ENCODE measurements at places on chromosomes 3 and 15.
A peak's percentile ranks its signal among the peaks of the same experiment; 100 is the strongest.

GRCh38 chr3:159266779-159267178, 464.9 kb downstream of the MFSD1 start:
- DNase-seq = peak; percentile 23

- no peak for DNase-seq
These were observed 939.7 kb downstream of the NSUN3 start for GRCh38 chr3:95002438-95003046.

DNA sequence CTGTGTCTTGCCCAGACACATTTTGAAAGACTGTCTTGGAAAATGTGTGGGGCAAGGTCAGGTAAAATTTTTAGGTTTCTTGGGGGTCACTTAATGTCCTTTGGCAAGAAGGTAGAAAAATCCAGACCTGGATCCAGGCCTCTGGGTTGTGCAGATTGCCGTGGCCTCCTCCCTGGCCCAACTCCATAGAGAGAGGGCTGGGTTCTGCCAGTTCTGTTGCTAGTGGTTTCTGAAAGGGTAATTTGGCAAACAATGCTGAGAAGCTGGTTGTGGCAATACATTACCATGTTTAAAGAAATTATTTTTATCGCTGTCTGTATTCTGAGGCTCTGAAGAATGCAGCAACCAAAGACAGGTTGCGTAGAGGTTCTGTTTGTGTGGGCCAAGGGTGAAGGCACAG, 20.2 kb upstream of the TMEM158 start:
- no peak for DNase-seq

GRCh38 chr15:77243716-77244401, 172.9 kb upstream of the TSPAN3 start:
- DNase-seq = no peak

DNA sequence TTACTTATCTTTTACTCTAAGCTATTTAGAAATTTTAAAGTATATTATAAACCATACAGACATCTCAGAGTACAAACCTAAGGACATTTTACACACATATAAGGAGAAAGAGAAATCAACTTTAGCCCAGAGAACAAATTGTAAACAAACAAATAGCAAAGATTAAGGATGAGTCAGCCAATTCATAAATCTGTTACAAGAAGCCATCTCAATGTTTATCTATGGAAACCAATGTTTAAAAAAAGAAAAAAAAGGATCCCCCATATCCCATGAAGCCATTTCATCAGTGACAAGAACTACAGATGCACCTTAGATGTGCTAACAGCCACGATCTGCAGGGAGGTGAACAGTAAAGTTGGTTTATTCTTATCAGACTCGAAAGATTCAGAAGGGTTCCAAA, 437.1 kb downstream of the SHQ1 start:
- no peak for DNase-seq

- DNase-seq = peak; percentile 4
These were observed 3.1 kb downstream of the STAG1 start for GRCh38 chr3:136749091-136749490.

DNA sequence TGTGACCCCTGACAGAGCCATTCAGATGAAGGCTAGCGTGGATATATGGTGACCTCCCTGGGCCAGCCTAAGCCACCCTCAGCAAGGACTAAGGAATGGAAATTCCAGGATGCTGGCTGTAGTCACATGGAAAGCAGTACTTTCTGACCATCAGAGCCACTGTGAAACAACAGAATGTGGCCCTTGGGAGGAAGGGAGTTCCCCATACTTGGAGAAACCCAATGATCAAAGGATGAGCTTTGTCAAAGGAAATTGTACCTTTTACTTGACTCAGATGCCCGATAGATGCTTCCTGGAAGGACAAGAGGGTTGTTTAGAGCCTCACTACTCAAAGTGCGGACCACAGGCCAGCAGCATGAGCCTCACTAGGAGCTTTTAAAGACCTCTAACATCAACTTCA, 484.5 kb upstream of the PROK2 start:
- DNase-seq = no peak

Data from HepG2 (cell line).